ENCODE measurements at places on chromosomes 6 and 20.
A peak's percentile ranks its signal among the peaks of the same experiment; 100 is the strongest.

- no peak for DNase-seq
These were observed 228.9 kb upstream of the SMLR1 start for GRCh38 chr6:130598021-130598989.

DNA sequence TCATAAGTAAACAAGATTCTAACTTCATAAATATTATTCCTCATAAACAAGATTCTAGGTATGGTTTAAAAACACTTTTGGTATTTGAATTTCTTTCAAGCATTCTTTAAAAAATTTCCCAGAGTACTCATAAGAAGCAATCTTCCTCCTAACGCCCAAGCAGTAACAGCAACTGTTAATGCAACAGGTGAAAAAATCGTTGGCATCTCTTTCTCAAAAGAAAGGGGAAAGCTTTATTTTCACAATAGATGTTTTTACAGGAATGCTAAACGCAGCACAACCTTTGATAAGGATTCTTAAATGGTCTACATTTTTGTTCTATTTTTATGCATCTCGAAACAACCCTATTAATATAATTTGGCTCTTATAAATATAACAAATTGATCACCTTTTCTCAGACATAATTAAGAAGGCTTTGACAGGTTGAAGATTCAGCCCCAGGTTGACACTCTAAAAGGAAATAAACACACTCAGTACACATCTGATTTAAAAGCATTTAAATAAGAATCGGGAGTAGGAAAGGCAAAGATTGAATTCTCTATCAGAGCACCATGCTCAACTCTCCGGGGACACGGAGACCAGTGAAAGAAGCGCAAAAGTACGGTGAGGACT is 634 bp downstream of the AHI1 start:
- DNase-seq, result no peak

DNA sequence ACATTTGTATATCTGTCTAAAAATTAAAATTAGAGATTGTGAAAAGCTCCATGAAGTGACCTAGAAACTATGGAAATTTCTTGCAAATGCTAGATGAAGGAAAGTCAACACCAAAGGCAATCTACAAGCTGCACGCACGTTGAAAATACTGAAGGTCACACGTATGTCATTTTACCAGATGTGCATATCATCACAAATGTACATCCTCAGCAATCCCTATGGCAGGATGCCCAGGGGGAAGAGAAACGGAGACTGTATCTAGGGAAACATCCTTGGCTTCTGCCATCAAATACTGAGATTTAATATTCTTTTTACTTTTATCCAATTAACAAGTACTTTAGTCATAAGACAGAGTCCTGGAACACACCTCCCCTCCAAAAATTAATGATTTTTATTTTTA is 672.0 kb downstream of the RNF144B start:
- no peak for DNase-seq

GRCh38 chr20:722822-723644 is 45.3 kb downstream of the SLC52A3 start:
- no peak for DNase-seq

DNA sequence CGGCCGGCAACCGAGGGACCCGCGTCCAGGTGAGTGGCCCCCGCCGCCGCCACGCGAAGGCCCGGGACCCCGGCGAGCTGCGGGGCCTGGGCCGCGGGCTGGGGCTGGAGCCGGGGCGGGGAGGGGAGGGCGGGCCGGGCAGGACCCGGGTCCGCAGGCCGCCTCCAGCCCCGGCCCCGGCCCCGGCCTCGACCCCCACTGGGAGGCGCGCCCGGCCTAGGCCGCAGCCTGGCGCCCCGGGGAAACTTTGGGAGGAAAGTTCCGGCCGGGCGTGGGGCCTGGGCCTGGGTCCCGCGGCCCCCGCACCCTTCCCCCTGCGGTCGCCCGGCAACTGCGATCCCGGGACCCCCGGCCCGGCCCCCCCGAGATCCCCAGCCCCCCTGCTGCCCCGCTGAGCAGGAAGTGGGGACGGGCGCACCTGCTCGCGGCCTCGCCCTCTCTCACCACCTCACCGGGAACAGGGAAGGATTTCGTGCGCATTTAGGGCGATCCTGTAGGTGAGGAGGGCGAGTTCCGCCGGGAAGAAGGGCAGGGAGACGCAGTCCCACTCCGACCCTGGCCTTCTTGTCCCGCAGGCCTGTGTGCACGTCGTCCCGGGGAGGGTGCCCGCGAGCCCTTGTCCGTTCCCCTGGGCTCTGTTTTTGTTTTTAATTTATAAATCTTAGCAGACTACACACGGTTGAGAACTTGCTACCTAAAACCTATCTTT is 402 bp downstream of the OSBPL2 start:
- DNase-seq, result peak; percentile 45

DNA sequence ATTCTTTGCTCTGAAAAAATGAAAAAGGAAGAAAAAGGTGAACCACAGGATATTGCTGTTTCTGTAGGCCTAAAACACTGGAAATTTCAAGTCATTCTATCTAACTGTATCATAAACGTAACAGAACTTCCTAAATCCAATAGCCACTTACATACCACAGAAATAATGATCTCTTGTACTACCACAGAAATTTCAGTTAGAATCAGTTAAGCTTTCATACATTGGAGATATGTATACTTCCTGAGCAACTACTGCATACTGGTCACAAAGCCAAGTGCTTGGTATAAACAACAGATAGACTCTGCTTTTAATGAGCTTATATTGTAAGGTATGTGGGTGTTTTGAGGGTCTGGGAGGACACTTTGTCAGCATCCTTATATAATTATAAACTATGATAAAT is 38.6 kb downstream of the VTA1 start:
- DNase-seq, result no peak

DNA sequence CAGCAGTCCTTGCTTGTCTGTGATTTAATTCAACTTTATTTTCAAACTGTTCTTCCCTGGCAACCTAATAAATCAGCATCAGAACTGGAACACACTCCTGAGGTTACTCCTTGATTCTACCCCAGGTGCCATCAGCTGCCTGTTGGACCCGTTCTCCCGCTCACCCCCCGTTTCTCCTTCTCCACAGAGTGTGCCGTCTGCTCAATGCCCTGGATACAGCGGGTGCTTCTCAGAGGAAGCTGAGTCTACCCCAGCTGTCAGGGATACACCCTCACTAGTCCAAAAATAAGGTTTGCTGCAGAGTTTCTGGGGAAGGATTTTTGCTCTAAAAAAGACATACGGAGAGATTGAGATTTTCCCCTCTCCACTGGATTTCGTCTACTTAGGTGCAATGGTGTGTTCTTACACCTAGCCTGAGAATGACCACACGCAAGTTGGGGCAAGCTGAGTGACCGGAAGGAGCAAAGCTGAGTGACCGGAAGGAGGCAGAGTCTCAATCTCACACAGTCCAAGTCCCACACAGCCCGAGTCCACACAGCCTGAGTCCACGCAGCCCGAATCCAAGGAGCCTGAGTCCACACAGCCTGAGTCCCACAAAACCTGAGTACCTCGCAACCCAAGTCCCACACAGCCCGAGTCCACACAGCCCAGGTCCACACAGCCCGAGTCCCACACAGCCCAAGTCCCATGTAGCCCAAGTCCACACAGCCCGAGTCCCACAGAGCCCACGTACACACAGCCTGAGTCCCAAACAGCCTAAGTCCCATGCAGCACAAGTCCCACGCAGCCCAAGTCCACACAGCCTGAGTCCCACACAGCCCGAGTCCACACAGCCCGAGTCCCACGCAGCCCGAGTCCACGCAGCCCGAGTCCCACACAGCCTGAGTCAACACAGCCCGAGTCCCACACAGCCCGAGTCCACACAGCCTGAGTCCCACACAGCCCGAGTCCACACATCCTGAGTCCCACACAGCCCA is 58.6 kb upstream of the DACT2 start:
- DNase-seq, result no peak

DNA sequence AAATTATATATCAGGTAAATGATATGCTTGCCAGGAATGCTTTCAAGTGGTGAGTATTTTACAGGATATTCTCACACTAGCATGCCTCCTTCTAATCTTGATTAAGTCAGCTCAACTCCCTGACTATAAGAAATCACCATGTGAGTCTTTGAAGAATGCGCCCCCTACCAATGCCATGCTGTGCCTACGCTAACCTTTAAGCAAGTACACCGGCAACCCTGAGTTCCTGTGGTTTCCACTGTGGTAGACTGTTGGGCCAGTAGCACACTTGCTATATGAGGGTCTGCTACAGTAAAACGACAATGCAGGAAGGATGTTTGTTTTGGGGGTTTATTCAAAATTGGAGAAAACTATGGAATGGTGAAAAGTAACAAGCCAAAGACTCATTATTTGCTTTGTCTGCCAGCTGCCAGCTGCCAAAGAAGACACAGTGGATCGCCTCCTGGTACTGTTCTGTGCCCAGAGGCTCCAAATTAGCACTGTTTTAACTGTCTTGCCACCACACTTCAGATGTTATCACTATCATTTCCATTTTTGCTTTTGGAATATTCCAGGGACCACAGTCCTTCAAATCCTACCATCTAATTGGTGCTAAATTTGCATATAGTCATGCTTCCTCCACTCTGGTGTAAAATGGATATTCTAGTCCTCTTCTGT is 333.5 kb downstream of the RNGTT start:
- DNase-seq, result no peak

DNA sequence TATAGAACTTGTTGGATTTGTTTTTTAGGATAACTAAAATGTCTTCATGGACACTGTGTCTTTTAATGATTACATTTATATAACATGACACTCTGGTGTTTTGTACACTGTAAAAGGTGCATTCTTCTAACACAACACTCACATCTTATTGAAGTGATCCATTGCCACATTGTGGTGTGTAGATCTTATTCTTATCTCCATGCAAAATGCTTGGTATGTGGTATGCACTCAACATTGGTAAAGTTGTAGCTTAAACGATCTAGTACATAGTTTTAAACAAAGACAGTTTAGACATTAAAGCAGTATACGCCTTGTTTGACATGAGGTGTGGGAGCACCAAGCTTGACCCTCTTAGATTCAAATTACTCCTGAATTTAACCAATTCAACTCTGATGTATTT is 84.7 kb downstream of the SASH1 start:
- no peak for DNase-seq

GRCh38 chr6:159832946-159833345 is 32.9 kb downstream of the PNLDC1 start:
- no peak for DNase-seq

Measured in hepatocyte (in vitro differentiated cells).